ENCODE measurements at places on chromosomes 2 and 18.

DNA sequence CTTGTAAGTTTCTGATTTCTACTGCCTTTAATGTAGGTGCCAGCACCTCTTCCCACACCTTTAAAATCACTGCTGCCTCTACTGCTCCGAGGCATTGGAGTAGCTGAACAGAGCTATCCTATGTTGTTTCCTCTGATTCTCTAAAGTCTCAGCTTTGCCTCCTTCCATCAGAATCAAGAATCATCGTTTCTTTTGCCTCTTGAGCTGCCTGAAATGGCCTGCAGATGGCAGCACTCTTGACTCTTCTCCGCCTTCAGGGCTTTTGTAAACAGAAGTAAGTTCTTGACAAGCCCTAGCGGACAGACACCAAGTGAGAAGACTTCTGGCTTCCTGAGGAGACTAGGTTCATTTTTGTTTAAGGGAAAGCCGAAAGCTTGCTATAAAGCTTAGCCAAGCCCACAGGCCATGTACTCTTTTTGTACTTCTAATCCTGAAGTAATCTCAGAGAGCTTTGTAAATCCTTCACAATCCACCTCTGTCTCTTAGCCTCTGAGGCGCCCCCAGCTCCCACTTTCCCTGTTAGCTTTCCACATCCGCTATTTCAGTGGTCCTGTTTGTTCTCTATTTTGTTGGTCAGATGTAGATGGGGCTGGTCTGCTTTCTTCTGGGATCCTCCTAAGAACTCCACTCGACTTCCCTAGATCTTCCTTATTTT is 48.4 kb downstream of the GTF3C3 start:
- DNase-seq: peak; percentile 66

DNA sequence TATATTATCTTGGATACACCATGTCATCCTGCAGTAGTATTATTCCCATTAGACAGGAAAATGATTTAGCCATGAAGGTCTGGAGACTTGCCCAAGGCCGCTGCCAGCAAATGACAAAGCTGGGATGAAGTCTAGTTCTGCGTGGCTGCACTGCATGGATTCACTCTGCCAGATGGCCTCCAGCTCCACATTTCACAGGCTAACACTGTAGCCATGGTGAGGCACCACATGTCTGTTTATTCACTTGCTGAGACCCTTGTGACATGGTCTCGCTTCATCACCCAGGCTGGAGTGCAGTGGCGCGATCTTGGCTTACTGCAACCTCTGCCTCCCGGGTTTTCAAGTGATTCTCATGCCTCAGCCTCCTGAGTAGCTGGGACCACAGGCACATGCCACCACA is 31.5 kb upstream of the SCG2 start:
- DNase-seq: no peak

DNA sequence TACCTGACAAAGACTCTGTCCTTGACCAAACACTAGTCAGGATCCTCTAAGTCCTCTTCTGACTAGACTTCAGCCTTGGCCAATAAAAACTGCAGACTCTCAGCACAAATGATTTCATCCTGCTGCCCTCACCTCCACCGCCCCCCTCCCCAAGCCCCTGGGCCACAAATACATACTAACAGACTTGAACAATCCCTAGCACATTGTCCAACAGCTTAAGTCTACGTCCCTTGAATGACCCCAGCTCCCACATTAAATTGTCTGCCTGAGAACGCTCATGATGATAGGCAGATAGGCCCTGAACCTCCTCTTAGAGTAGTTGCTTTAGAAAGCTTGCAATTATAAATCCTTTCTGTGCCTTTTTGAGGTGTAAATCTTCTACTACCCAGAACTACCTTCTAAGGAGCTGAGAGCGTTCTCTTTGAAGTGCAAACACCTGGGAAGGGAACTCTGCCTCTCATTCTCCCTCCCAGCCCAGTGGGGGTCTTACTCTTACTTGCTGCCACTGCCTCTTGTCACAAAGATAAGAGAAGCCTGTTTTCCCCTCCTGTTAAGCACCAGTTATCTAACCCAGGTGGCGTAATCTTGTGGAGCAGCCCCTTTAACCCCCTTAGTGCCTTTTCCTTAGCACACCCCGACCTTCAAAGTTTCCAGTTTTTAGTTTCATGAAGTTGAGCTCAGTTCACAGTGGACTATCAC is 1225.6 kb downstream of the LRP1B start:
- DNase-seq: no peak

GRCh38 chr2:11433822-11434221 is 32.1 kb downstream of the E2F6 start:
- no peak for DNase-seq

DNA sequence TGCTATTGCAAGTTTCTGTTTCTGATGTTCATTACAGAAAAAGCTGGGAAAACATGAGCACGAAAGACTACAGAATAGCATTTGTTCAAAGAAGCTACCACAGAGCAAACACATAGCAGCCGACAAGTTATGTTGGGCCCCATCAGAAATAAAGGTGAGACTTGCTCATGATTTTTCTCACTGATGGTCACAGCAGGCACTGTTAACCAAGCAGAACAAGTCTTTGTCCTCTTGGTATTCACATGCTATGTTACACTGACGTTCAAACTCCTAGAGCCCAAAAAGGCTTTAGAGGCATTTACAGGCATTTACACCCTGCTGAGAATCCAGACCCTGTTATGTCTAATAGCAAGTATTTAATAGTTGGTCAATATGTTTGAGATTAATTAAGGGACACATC is 235.0 kb upstream of the HNMT start:
- DNase-seq: no peak

DNA sequence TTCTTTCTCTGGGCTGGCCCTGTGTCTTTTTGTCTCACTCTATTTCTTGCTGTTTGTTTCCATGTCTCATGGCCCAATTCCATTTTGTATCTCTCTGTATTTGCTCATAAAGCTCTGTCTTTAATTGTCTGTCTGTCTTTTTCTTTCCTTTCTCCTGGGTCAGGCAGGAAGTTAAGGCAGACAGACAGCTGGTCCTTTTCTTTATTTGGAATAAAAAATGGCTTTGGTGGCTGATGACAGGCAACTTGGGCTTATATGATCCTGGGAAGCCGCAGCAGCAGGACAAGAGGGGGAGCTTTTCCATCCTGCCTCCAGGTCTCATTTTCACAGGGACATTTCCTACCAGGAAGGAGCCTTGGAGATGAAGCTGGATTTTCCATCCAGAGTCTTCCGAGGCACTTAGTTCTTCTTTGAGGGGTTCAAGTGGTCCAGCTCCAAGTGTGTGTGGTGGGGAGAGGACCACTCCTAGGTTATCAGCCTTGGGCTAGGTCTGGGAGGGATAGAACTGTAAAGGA is 138.7 kb downstream of the TDRD15 start:
- DNase-seq: no peak

- no peak for DNase-seq
These were observed 40.9 kb downstream of the MTHFD2 start for GRCh38 chr2:74239346-74239745.

- no peak for DNase-seq
These were observed 22.6 kb downstream of the MMADHC start for GRCh38 chr2:149564983-149565382.

DNA sequence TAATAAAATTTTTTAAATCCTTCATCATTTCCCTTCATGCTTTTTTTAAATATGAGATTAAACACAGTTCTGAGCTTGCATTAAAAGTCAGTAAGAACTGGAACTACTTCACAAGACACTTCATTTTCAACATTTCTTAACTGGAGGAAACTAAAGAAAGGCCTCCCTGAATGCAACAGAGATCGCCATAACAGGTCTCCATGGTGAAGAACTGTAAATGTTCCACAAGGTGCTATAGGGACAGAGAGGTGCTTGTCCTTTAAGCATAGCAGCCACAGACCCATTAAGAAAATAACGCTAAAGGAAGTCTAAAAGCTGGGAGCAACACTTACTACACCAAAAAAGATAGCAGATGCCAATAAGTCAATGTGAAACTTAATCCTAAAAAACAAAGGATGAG is 8.5 kb downstream of the STAM2 start:
- DNase-seq: no peak

DNA sequence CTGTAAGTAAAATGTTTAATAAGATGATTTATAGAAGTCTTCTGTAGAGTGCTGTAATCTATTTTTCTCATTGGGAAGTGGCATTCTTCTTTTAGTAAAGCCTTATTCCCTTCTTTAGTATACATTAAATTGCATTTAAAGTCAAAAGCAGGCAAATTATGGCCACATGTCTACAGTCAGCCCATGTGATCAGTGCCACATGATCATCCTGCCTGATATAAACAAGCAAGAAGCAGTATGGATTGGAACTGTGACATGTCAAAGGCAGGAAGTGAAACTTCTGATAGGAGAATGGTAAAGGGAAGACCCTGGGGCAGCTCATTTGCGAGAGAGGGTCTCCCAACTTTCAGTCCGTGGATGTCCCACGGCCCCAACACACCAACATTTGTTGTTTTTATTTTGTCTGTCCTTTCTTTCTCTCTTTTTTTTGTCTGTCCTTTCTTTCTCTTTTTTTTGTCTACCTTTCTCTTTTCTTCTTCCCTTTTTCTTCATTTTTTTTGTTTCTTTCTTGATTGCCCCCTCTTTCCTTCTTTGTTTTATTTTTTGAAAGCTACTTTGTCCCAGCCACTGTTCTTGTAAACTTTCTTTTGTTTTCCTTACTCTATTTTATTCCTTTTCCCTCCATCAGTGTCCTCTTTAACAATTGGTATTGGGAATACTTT is 154.9 kb downstream of the DTNA start:
- DNase-seq: no peak

DNA sequence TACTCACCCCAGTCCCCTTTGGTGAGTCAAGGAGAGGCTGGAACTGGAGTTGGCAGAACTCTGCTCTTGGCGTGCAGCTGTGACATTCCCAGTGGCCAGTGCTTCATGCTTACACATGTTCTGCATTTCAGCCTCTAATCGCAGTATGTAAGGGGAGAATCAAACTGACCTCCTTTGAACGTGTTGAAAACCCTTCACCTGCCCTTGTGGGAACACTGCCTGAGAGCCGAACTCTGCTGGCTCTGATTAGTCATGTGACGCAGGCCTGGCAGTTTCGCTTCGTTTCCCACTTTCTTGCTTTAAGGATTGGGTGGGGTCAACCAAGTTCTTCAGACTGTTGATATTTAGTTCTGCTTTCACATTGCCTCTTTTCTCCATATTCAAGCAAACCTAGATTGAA is 173.8 kb upstream of the BCL2L11 start:
- no peak for DNase-seq

- DNase-seq: no peak
These were observed 691.9 kb downstream of the ERBB4 start for GRCh38 chr2:211846714-211847113.

GRCh38 chr2:217636991-217637561 is 365.7 kb downstream of the TNS1 start:
- no peak for DNase-seq

- DNase-seq: no peak
These were observed 101.3 kb downstream of the AQP4 start for GRCh38 chr18:26764177-26764576.

GRCh38 chr18:58279504-58280175 is 235.6 kb downstream of the NEDD4L start:
- DNase-seq: no peak

- peak; percentile 75 for DNase-seq
These were observed at the start of gene FKBP7 for GRCh38 chr2:178478439-178479274. TSS of gene FKBP7 (minus strand) at chr2:178478600. CDS start at chr2:178478499, 101 bp downstream.

DNA sequence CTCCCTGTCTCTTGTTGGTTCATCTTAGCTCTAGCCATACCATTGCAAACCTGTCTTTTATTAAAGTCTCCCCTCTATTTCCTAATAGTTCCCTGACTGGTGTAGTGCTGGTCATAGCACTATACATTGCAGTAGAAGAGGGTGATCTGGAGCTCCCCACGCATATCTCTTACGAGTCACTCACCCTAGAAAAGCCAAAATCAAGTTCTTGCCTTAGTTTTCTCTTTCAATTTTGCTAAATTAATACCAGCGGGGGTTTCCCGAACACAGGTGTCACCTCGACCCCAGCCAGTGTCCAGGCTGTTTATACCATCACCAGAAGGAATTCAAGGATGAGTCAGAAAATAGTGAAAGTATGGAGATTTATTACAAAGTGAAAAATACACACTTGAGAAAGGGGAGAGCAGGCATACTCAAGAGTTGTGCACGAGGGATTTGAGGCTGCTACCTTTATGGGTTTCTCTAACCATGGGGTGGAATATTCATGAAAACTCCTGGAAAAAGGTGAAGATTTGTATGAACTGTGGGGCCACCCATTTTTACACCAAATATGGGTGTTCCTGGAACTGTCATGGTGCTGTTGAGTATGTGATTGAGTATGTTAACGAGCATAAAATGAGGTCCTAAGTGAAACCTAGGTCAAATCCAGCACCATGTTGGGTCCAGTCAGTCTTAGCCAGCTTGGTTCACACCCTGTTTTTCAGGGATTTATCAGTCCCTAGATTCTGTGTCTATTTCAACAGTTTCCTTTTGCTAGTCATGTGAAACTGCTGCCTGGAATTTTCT is 20.2 kb downstream of the PROKR1 start:
- no peak for DNase-seq

DNA sequence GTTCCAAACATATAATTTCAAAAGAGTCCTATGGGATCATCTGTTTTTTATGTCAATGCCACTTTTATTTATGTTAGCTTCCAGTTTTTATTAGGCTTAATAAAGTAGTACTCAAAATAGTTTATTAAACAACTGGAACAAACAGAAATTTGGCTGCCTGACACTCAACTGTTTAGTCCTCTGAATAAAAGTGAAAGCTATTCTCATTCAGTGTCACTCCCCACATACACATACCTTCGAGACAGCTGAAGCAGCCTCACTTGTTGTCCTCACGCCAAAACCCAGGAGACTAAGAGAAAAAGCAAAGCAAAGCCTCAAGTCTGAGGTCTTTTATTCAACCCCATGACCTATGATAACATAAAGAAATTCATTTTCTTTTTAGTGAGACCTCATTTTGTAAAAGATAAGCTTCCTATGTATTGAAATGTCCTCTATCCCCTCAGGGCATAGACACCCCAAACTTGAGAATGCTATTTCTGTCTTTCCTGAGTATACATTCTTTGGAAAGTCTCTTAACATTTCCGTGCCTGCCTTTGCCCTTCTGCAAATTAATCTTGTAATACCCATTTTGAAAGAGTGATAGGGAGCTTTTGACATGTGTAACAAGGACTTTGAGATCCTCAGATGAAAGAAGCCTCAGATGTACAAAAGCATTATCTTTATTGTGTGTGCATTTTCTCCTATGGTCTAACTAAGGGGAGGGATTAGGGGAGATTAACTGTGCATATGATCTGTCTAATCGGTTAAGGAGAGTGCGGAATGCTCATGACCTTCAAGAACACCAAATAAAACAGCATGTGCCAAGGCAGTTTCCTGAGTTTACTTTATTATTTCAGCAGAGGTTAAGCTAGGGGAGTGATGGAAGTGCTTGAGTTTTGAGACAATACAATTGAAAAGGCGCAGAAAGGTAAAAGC is 1523.7 kb upstream of the PIK3C3 start:
- DNase-seq: no peak

GRCh38 chr2:97935719-97936161 is 60.0 kb downstream of the TMEM131 start:
- DNase-seq: peak; percentile 37

Data from LoVo (cell line).